Left colon (tissue), 2 donors: ENCODE measurements at places on chromosomes 1 and 21. TPM values are rescaled to one million over a fixed set of nuclear protein-coding genes. Genes with fewer than 3 reads are reported as not detected.

The OR2L8 gene
- not detected for total RNA-seq

- DNase-seq, result no peak
Measured at GRCh38 chr21:42865776-42866160, 13.6 kb downstream of the WDR4 start.

DNA sequence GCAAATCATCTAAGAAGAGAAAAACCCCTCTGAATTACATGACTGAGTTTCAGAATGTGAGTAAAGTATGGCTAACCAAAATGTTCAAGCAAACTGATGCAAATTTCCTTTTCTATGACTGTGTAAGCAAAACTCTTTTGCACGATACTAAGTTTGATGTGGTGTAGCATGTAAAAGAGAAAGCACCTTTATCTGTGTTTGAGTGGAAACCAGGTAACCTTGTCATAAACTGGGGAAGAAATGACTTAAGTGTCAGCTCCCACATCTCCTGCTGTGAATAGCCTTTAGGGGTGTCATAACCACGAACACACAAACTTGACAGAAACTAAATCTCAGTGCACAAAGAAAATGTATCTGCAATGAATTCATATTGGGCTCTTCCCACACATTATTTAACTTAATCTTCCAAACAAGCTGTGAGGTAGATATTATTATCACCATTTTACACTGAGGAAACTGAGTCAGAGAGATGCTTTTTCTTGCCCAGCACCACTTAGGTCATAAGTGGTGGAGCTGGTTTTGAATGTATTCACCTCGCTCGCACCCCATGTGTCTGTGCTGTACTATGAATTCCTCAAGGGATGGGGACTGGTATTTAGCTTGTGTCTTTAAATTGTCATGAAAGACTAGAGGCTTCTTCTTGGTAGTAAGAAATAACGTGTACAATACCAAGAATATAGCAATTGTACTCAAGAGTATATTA lies 32.9 kb upstream of the IL12RB2 start:
- no peak for DNase-seq

The COL8A2 gene
- total RNA-seq, result 0.55 TPM

The DNAJC8 gene
- 45.7 TPM for total RNA-seq

The IGSF21 gene
- 2.0 TPM for total RNA-seq

DNA sequence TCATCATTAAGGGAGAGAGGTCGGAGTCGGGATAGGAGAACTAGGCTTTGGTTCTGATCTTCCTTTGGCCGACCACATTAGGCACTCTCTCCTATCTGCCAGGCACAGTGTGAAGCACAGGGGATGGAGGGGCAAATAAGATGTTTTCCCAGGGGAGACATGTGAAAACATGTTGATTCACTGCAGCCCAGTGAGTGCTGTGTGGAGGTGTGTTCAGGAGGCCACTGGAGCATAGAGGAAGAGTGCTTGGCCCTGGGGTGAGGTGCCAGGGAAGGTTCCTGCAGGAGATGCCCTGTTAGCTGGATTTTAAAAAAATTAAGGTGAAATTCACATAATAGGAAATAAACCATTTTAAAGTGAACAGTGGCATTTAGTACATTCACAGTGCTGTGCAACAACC lies 3.7 kb downstream of the VANGL2 start:
- DNase-seq, result no peak

DNA sequence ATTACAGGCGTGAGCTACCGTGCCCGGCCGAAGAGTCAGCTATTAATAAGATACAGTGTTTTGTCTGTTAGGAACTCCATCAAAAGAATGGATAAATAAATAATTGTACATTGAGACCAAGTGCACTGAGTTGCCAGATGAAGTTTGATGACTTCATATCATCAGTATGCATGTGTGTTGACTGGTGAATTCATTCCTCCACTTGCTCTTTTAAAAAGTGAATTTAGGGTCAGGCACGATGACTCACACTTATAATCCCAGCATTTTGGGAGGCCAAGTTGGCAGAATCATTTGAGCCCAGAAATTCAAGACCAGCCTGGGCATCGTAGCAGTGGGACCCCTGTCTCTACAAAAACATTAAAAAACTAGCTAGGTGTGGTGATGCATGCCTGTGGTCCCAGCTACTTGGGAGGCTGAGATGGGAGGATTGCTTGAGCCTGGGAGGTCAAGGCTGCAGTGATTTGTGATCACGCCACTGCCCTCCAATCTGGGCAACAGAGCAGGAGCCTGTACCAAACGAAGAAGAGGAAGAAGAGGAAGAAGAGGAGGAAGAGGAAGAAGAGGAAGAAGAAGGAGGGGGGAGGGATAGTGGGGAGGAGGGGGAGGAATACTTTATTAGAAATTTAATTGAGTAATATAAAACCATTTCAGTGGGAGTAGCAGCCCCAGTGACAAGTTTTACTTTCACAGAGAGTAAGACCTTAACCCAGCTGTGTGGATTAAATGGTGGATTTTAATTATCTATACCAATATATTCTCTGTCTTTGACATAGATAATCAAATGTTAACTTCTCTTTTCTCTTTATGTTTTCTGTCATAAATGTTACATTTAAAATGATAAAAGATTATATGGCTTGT lies 74.9 kb downstream of the CCDC18 start:
- DNase-seq, result no peak

- DNase-seq, result no peak
Measured at GRCh38 chr1:157140063-157140588, 1.9 kb upstream of the ETV3 start.

- DNase-seq, result peak; percentile 25
Measured at GRCh38 chr1:21865943-21866706, 54.1 kb downstream of the LDLRAD2 start.

- peak; percentile 77 for DNase-seq
Measured at GRCh38 chr1:25572708-25573590, 29.5 kb downstream of the LDLRAP1 start.

- no peak for DNase-seq
Measured at GRCh38 chr1:151829352-151830046, 2.1 kb downstream of the RORC start.

The GSTM1 gene
- not detected for total RNA-seq

DNA sequence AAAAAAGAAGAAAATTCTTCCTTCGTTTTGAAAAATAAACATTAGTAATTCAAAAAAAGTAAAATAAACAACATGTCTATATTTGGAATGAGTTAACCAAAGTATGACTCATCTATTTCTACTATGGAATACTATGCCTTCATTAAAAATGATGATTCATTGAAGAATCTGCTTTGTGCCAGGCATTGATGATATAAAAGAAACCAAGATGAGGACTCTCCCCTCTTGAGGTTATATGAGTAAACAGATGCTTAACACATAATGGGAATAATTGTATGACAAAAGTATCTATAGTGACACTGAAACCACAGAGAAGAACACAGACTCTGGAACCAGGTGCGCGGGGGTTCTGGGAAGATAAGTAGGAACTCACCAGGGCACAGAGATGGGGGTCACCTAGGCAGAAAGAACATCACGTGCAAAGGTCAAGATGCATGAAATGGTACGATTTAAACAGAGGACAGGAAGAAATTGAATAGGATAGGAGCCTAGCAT lies 18.8 kb downstream of the ELF3 start:
- DNase-seq, result no peak

GRCh38 chr21:45331531-45332147 lies 43.9 kb upstream of the POFUT2 start:
- DNase-seq, result no peak

The GPR89A gene
- total RNA-seq, result 19.8 TPM

- DNase-seq, result no peak
Measured at GRCh38 chr21:41064951-41065350, 103.0 kb upstream of the BACE2 start.
